Activated naive CD8-positive, alpha-beta T cell treated with anti-CD3 and anti-CD28 coated beads, Interleukin-2, amount 50 U/mL, for 16 hours (primary cell): ENCODE measurements at places on chromosomes 2 and 18.

- no peak for DNase-seq
Observed at GRCh38 chr2:35033748-35034147, 1321.8 kb upstream of the CRIM1 start.

GRCh38 chr18:67468038-67468437 lies 48.5 kb downstream of the DSEL start:
- DNase-seq, result no peak

DNA sequence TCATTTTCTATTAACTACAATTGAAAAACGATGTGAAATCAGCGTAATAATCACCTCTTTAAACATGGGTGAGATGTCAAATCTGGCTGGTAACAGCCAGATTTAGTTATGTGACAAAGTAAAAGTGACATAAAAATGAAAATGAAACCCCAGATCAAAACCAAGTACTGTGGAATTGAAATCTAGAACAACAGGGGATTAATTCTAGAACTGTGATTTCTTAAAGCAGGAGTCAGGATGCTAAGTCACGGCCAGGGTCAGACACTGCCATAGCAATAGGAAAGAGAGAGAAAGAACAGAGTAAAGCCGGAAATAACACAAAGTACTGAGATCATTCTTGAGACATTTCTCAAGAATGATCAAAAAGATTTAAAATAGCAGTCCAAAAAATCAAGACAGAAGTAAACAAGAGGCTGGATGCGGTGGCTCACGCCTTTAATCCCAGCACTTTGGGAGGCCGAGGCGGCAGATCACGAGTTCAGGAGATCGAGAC lies 1183.7 kb upstream of the NXPH2 start:
- no peak for DNase-seq

DNA sequence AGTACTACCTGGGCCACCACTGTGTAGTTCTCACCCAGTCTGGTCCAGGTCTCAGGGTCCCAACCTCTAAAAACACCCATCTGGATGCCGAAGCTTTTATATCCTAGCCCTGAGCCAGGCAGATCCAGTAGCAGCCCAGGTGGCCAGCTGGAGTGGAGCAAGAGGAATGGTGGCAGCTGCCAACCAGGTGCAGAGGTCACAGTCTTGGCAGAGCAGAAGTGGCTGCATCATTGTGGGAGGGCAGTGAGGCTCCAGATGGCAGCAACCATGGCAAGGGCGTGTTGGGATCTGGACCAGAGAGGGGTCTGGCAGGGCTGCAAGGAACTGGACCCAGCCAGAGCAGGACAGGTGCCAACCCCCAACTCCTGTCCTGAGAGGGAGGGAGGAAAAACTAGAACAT lies 72.2 kb upstream of the AGAP1 start:
- DNase-seq, result no peak

- DNase-seq, result no peak
Observed at GRCh38 chr2:44975571-44976450, 33.4 kb downstream of the SIX2 start.

DNA sequence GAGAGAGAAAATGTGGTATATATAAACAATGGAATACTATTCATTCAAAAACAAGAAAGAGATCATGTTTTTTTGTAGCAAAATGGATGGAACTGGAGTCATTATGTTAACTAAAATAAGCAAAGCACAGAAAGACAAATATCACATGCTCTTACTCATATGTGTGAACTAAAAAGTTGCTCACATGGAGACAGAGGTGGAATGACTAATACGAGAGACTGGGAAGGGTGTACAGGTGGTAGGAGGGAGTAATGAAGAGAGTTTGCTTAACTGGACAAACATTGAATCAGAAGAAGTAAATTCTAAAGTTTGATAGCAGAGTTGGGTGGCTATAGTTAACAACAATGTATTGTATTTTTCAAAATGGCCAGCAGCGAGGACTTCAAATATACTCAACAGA lies 1080.7 kb upstream of the CHAC2 start:
- no peak for DNase-seq

- DNase-seq, result no peak
Observed at GRCh38 chr2:105932582-105932981, 187.9 kb downstream of the NCK2 start.

GRCh38 chr2:12948961-12949353 lies 232.2 kb downstream of the TRIB2 start:
- DNase-seq, result no peak

GRCh38 chr18:76373297-76373696 lies 121.7 kb downstream of the ZNF516 start:
- no peak for DNase-seq
